Femur (tissue), 1 donor: ENCODE measurements at places on chromosomes 7 and 10.

- DNase-seq, result no peak
Measured at GRCh38 chr10:121796342-121796741, 131.5 kb downstream of the ATE1 start.

GRCh38 chr10:11713186-11713743, 28.9 kb upstream of the ECHDC3 start:
- peak; percentile 47 for DNase-seq

- DNase-seq, result no peak
Measured at GRCh38 chr7:8500286-8500685, 66.9 kb downstream of the NXPH1 start.

GRCh38 chr10:99761365-99761764, 21.1 kb upstream of the ABCC2 start:
- no peak for DNase-seq

GRCh38 chr10:49167425-49168170, 20.6 kb downstream of the TMEM273 start:
- DNase-seq, result no peak

GRCh38 chr7:148503900-148504487, 86.6 kb upstream of the C7orf33 start:
- no peak for DNase-seq

DNA sequence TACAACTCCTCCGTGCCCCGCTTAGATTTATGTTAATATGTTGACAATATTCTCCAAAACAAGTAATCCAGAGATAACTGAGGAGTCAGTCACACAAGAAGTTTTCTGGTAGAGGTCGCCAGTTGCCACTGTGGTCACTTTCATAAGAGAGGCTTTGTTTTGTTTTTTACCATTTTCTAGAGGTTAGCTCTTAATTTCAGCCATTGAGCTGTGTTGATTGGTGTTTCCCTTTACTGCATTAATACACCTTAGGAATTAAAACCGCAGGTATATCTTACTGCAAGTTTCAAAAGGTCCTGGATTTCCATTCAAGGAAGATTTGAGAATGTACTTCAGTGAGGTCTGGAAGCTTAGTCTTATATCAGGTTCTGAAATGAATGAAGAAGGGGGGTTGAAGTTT, 3.5 kb downstream of the BMI1 start:
- DNase-seq, result no peak

GRCh38 chr7:38374507-38374906, 101.1 kb upstream of the TARP start:
- peak; percentile 38 for DNase-seq

DNA sequence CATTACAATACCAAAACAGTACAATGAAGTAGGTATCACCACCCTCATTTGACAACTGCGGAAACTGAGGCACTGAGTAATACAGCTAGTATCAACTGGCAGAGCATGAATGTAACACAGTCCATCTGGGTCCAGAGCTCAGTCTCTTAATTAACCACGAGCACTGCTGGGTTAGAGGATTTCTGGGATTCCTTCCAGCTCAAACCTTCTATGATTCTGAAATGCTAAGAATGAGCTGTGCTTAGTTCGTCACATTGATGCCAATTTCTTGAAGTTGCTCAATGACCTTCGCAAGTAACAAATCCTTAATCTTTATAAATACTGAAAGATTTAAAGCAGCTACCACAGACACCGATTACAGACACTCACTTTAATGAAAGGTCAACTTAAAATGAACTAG, 62.5 kb downstream of the SGMS1 start:
- DNase-seq, result no peak

DNA sequence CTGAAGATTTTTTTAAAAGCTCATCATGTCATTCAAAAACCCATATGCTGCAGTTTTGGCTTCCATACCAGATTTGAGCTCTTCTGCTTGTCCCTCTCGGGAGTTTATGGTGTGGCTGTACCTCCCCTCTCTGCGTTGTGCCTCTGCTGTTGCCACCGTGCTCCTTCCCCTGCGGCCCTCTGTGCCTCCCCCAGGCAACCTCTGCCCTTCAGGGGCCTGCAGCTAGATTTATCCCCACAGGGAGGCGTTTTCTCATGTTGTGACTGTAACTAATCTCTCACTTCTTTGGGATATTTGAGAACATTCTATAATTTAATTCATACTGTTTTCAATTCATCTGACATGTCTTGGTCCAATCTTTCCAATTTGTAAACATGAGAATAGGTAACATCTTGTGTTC, 52.7 kb downstream of the TASOR2 start:
- no peak for DNase-seq
